ENCODE measurements at places on chromosomes 7 and 10.

DNA sequence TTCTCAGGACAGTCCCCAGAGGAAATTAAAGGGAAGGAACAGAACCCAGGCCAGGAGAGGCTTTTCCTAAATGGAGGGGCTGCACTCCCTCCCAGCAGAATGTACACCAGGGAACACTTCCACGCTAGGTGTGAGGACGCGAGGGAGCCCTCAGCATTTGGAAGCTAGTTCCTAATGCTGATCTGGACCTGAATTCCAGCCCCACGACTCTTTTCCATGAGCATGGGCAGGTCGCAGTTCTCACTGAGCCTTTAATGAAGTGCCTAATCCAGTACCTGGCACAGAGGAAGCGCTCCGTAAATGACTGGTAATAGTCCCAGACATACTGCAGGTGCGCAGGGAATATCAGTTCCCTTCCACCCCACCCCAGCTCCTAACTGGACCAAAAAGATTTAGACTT lies 1.1 kb downstream of the ALOX5 start:
- peaks cover 32% of the 10 kb centered on the region for H3K27me3 ChIP-seq
- no peak overlapping the region for H3K4me3 ChIP-seq

- peaks cover 45% of the 10 kb centered on the region for H3K4me1 ChIP-seq
- H3K27me3 ChIP-seq = no peaks in the 10 kb centered on the region
- peak overlapping the region; percentile 44 for H3K27ac ChIP-seq
- H3K36me3 ChIP-seq = peaks cover 4% of the 10 kb centered on the region
Observed at GRCh38 chr10:79242620-79243152, 104.6 kb upstream of the PPIF start.

GRCh38 chr10:110275128-110275729 lies 29.5 kb downstream of the SMNDC1 start:
- no peaks in the 10 kb centered on the region for H3K36me3 ChIP-seq
- no peak for DNase-seq
- no peaks in the 10 kb centered on the region for H3K4me1 ChIP-seq
- no peaks in the 10 kb centered on the region for H3K27me3 ChIP-seq

DNA sequence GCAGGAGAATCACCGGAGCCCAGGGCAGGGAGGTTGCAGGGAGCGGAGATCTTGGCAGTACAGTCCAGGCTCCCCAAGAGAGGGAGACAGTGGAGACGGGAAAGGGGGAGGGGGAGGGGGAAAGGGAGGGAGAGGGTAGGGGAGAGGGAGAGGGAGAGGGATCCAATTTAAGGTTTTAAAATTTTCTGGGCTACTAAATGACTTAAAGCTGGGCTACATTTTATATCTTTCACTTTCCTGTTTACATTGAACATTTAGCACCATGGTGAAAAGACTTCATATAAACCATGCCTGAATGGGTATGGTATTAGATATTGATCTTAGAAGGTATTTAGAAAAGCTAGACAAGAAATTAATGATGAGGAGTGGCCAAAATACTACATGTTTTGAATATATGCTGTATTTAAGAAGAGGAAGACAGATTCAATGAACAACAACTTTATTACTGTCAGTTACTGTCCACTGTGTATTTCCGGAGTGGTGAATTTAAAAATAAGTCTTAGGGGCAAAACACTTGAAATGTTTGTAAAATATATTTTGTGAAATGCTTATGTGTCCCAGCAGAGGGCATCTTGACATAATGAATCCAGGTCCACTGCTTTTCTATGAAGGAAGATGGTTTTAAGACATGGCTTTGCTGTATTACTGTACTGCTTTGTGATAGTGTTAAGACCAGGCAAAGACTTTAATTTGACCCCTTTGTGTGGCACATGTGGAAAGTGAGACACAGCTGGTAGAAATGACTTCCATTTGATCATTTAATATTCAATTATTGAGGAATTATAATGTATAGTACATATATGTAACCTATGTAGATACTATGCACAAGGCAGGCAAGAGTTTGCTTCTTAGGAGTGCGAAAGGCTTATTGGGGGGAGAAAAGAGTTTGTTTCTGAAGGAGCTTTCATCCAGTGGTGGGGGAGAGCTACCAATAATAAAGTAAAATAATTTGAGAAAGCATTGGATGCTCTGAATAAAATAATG lies 52.8 kb downstream of the NRF1 start:
- H3K27me3 ChIP-seq = no peaks in the 10 kb centered on the region
- no peak overlapping the region for H3K27ac ChIP-seq
- peaks cover 3% of the 10 kb centered on the region for H3K36me3 ChIP-seq
- no peak overlapping the region for H3K4me3 ChIP-seq
- peaks cover 8% of the 10 kb centered on the region for H3K4me1 ChIP-seq

DNA sequence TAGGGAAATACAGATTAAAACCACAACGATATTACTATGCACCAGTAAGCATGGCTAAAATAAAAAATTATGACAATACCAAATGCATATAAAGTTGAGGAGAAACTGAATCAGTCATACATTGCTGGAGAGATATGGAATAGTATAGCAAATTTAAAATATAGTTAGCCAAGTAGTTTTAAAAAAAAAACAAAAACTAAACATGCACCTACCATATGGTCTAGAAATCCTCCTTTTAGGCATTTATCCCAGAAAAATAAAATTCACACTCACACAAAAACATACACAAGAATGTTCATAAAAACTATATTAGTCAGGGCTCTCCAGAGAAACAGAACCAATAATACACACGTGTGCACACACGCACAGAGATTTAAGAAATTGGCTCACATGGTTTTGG lies 175.8 kb downstream of the IPMK start:
- H3K4me1 ChIP-seq = no peaks in the 10 kb centered on the region
- H3K36me3 ChIP-seq = no peaks in the 10 kb centered on the region
- DNase-seq = no peak
- no peak overlapping the region for H3K4me3 ChIP-seq
- H3K27ac ChIP-seq = no peak overlapping the region
- H3K27me3 ChIP-seq = no peaks in the 10 kb centered on the region

- DNase-seq = peak; percentile 91
- no peak overlapping the region for H3K4me3 ChIP-seq
- H3K27ac ChIP-seq = no peak overlapping the region
- H3K27me3 ChIP-seq = no peaks in the 10 kb centered on the region
- H3K4me1 ChIP-seq = peaks cover 16% of the 10 kb centered on the region
Observed at GRCh38 chr10:119305860-119306513, 98.6 kb downstream of the GRK5 start.

DNA sequence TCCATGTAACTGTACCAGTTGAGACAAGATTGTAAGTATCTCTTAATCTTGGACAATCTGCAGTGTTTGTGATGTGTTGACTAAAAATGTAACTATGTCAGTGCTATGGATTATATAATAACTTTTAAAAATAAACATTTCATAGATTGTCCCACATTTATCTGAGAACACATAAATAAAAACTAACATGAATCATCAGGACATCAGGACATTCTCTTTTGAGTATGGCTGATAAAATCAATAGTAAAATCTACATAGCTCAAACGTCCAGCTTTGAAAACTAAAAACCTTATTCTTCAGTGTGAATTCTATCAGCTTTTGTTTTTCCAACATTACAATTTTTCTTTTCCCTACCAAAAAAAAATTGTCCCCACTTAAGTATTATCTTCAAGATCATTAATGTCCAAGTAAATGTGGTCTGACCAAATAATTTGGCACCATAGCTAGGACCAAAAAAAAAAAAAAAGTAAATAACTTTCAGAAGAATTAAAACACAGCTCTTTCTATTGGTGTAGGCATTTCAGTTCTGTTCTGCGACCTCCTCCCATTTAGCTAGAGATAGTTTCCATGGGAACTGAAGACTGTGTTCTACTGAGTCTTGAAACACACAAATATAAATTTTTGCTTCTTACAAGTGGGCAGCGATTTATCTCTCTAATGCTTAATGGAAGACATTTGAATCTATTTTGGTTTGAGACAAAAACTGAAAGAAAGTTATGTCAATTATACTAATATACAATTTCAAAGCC lies 123.0 kb upstream of the SGCE start:
- no peaks in the 10 kb centered on the region for H3K27me3 ChIP-seq
- DNase-seq = peak; percentile 1
- H3K4me3 ChIP-seq = no peak overlapping the region
- H3K27ac ChIP-seq = no peak overlapping the region
- no peaks in the 10 kb centered on the region for H3K36me3 ChIP-seq

DNA sequence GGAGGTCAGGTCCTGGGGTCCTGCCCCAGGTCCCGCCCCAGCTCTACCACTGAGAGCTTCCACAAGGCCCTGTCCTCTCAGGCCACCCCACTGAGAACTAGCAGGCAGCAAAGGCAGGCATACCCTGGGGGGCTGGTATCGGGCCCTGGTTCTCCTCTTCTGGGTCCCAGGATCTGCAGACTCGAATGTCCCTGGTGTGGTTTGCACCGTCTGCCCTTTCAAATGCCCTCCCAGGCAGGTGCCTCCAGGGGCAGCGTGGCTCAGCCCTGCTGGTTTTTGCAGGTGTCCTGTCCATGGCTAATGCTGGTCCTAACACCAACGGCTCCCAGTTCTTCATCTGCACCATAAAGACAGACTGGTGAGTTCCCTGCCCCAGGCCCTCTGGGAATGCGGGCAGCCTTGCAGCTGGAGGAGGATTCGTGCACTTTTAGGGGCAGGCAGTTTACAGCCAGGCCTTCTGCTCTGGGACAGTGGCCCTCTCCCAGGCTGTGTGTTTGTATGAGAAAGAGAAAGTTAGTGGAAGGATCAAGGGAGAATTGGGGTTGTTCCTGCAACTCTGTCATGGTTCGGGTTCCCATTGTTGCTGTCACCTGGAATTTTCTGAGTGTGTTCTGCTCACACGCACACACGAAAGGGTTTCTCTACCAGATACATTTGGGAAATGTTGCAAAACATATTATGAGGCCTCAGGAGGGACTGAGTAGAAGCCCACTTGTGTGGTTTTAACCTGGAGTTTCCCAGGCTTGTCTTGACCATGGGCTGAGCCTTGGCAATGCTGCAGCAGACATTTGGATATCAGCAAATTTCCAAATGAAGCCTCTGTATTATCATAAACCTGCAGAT lies 5.0 kb downstream of the PPIF start:
- peaks cover 42% of the 10 kb centered on the region for H3K36me3 ChIP-seq
- H3K27me3 ChIP-seq = no peaks in the 10 kb centered on the region
- peaks cover 6% of the 10 kb centered on the region for H3K4me1 ChIP-seq

- no peak for DNase-seq
- H3K36me3 ChIP-seq = no peaks in the 10 kb centered on the region
- no peaks in the 10 kb centered on the region for H3K4me1 ChIP-seq
- peak overlapping the region; percentile 35 for H3K4me3 ChIP-seq
- H3K27ac ChIP-seq = peak overlapping the region; percentile 17
Observed at GRCh38 chr7:23247046-23247602, 549 bp downstream of the GPNMB start.

DNA sequence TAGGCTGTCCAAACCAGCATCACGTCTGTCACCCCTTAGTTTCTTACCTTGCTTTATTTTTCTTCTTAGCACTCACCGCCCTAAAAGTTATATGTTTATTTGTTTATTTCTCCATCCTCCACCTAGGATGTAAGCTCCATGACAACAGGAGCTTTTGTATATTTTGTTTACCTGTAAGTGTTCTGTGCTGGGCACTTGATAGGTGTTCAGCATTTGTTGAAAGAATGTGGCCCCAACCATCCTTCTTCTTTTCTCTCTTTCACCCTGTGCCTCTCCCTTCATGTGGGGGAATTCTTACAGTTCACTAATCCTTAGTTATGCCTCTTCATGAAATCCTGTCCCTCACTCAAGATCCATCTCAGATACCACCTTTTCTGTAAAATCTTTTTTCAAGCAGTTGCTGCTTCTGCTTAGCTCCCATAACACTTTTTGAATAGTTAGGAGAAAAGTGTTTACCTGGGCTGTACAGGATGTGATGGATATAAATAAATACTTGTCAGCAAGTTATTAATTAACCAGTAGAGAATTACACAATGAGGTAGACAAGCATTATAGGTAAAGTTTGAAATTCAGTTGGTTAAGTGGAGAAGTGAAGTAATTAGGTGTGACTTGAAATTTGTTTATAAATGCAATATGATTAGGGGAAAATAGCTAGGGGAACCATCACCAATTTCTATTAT lies 9.7 kb downstream of the AHR start:
- peaks cover 14% of the 10 kb centered on the region for H3K4me1 ChIP-seq
- no peaks in the 10 kb centered on the region for H3K27me3 ChIP-seq
- no peak overlapping the region for H3K4me3 ChIP-seq
- no peak for DNase-seq
- H3K36me3 ChIP-seq = peaks cover 2% of the 10 kb centered on the region

GRCh38 chr7:23114896-23115295 lies 9.3 kb downstream of the KLHL7 start:
- no peaks in the 10 kb centered on the region for H3K4me1 ChIP-seq
- no peaks in the 10 kb centered on the region for H3K27me3 ChIP-seq
- no peak overlapping the region for H3K4me3 ChIP-seq
- DNase-seq = no peak
- H3K27ac ChIP-seq = no peak overlapping the region

DNA sequence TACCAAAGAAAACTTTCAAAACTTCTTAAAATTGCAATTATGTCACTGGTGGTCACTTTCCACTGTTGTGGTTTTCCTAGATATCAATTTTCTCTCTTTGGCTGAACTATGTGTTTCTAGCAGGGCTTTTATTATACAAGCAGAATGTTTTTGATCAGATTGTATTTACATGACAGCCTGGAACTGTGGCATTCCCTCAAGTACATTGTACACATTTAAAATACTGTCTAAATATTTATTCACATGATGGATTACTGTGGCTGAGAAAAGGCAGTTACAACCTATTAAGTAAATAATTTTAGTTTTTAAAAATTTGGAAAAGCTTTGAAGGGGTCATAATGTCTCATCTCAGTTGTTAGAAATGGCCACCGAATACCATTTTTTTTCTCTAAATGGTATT lies 231.9 kb upstream of the PPP1R3A start:
- H3K27me3 ChIP-seq = no peaks in the 10 kb centered on the region
- H3K4me1 ChIP-seq = no peaks in the 10 kb centered on the region
- no peak overlapping the region for H3K4me3 ChIP-seq
- no peak overlapping the region for H3K27ac ChIP-seq
- peak; percentile 39 for DNase-seq

GRCh38 chr7:128878226-128879105 lies 15.8 kb downstream of the ATP6V1F start:
- H3K4me1 ChIP-seq = no peaks in the 10 kb centered on the region
- no peaks in the 10 kb centered on the region for H3K36me3 ChIP-seq
- H3K4me3 ChIP-seq = no peak overlapping the region

DNA sequence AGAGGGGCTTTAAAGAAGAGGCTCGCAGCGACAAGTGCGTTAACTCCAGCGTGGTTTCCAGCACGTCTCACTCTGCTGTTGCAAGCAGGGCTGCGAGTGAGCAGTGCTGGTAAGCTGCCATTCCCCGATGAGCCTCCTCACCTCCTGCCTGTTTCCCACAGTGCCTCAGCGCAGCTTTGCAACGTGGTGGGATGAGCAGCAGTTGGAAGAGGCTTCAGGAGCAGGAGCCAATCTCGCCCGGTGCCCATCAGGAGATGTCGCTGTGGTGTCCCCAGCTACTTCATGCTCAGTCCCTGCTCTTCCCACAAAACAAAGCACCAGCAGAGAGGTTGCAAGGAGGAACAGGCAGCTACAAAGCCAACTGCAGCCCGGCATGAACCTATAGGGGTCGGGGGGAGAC lies 2.4 kb upstream of the ADARB2 start:
- no peak overlapping the region for H3K4me3 ChIP-seq
- no peaks in the 10 kb centered on the region for H3K27me3 ChIP-seq
- DNase-seq = no peak
- H3K4me1 ChIP-seq = no peaks in the 10 kb centered on the region
- no peaks in the 10 kb centered on the region for H3K36me3 ChIP-seq
